CD4-positive, alpha-beta T cell treated with Interleukin-10 for 1 hour (primary cell): ENCODE measurements at places on chromosomes 12 and 14.

DNA sequence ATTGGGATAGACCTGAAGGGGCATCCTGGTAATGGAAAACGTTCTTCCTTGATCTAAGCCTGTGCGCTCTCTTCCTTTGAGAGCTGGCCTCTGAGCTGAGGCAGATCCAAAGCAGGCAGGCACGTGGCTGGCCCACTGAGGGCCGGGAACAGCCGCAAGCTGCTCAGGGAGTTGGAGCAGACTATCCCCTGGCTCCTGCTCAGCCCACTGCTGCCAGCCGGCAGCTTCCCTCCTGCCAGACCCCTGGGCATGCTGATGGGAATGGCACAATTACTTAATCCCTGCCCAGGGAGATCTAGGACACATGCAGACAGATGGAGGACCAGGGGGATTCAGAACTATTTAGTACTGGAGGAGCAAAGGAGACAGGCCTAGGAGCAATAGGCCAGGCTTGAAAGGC, 14.4 kb downstream of the NEUROD4 start:
- DNase-seq, result no peak

DNA sequence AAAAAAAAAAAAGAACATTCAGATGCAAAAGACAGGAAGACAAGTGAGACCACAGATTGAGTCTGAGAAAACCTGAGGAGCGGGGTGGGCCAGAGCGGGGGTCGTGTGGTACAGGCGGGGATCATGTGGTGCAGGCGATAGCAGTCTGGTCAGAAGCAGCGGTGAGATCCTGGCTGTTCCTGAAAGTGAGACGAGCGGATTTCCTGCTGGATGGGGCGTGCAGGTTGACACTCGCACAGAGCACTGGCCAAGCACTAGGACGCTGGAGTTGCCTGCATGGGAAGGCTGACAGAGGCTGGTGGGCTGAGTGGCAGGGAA, 35.7 kb downstream of the CDC42BPB start:
- no peak for DNase-seq

- DNase-seq, result peak; percentile 43
These were observed 8.5 kb upstream of the ASCL1 start for GRCh38 chr12:102948941-102949352.

GRCh38 chr14:51575349-51576116, 76.2 kb upstream of the FRMD6 start:
- DNase-seq, result no peak

DNA sequence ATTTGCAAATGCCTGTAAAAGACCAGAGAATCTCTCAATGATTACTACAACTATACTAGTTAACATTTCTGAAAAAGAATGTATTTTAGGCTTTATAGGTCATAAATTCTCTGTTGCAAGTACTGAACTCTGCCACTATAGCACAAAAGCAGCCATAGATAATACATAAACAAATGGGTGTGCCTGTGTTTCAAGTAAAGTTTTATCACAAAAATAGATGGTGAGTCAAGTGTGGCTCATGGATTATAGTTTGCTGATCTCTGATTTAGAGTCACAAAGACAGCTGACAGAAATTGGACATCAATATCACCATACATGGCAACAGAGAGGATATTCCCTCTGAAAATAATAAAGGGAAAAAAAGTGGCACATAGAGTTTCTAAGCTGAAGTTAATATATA, 68.1 kb downstream of the FSCB start:
- no peak for DNase-seq

DNA sequence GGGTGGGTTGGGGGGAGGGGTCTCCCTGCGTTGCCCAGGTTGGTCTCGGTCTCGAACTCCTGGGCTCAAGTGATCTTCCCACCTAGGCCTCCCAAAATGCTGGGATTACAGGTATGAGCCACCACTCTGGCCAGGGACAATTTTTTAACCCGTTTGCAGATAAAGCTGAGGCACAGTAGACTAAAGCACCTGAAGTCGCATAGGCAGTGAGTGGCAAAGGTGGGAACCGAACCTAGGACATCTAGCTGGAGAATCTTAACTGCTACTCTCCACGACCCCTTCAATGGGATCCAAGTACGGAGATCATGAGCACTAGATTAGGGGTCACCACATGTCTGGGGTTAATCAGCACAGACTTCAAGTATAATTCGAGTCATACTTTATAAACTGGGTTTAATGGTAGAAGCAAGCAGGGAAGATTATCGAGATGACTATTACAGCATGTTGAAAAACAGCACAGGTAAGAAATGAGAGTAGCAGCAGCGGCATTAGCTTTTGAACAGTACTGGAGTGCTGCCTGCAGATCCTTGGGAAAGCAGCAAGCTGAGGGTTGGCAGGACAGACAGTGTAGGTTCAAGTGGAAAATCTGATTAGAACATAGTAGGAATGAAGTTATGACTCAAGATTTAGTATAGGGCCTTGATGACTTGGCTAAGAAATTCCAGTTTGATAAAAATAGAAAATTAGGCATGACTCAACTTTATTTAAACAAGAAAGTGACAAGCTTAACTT, 23.9 kb downstream of the NID2 start:
- no peak for DNase-seq

GRCh38 chr14:105077649-105077995, 12.4 kb upstream of the GPR132 start:
- no peak for DNase-seq

DNA sequence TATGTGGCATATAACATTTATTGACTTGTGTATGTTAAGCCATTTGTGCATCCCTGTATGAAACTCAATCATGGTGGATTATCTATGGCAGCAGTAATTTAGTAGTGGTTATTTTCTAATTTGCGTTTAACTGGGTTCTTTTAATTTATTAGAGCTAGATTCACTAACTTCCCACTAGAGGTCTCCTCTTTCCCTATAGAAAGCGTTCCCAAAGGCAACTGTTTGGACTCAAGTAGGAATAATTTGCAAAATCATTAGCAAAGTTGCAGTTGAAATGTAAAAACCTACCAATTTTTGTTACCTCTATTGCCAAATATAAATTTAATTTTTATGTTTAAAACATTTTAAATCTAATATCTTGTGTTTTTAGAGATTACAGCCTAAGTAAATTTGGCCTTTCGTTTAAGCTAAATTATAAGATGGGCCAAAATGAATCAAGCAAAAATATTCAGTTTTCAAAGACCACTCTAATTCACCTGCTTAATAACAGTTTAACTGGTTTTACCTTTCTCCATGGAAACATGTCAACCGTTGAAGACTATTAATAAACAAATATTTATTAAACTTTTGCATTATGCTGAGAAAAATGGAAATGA, 6.0 kb downstream of the DMAC2L start:
- peak; percentile 35 for DNase-seq

- no peak for DNase-seq
These were observed 757 bp downstream of the SLC25A3 start for GRCh38 chr12:98594050-98594835.

DNA sequence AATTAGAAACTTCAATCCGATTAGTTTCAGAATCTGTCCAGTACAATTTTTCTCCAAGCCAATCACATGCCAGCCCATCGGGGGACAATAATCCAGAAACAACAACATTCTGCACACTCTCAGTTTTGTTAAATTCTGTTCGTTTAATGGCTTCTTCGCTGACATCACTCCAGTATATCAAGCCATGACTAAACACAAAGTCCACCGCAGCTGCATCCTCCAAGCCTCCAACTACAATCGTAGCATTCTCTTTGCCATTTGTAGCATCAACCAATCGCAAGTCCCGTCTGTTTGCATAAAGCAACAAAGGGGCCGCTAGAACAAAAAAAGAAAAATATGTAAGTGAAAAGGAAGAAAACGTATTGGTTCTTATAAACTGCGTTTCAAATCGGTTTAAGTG, 22.5 kb downstream of the LRP6 start:
- no peak for DNase-seq
